ENCODE measurements at places on chromosomes 11 and 22.

DNA sequence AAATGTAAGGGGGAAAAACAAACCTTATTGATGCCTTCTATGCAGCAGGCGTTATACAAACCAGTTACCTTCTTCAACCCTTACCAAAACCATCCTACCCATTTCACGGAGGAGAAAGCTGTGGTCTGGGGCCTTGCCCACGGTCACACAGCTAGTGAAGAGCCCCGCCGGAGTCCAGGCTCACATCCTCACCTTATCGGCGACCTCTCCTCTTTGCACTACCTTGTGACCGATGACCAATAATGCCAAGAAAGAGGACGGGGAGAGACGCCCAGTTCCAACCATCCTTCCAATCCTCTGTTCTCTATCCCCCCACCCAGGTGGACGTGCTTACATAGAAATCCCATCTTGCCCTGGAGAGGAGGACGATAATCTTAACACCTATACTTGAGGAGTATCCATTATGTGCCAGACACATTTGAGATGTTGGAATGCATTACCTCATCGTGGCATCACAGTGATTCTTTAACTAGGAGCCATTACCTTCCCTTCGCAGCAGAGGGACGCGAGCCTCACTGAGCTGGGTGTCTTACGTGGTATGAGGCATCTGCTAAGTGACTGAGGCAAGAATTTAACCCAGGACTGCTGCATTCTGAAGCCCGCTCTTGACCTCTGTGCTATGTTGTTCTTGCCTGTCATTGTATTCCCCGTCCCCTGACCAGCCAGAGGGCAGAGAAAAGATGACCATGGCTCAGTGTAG lies 253.7 kb upstream of the B3GAT1 start:
- no peaks in the 10 kb centered on the region for H3K4me1 ChIP-seq
- H3K36me3 ChIP-seq, result no peaks in the 10 kb centered on the region
- DNase-seq, result no peak
- H3K4me3 ChIP-seq, result no peak overlapping the region
- H3K27me3 ChIP-seq, result no peaks in the 10 kb centered on the region
- H3K27ac ChIP-seq, result no peak overlapping the region

GRCh38 chr11:60952742-60953170 lies 780 bp upstream of the SLC15A3 start:
- no peaks in the 10 kb centered on the region for H3K27me3 ChIP-seq
- peak overlapping the region; percentile 41 for H3K4me3 ChIP-seq
- no peaks in the 10 kb centered on the region for H3K4me1 ChIP-seq
- peak overlapping the region; percentile 70 for H3K27ac ChIP-seq

GRCh38 chr11:75582895-75583717 lies 21.1 kb downstream of the SERPINH1 start:
- H3K36me3 ChIP-seq, result no peaks in the 10 kb centered on the region
- H3K4me1 ChIP-seq, result peaks cover 2% of the 10 kb centered on the region
- peak overlapping the region; percentile 76 for H3K27ac ChIP-seq
- H3K4me3 ChIP-seq, result peak overlapping the region; percentile 29

DNA sequence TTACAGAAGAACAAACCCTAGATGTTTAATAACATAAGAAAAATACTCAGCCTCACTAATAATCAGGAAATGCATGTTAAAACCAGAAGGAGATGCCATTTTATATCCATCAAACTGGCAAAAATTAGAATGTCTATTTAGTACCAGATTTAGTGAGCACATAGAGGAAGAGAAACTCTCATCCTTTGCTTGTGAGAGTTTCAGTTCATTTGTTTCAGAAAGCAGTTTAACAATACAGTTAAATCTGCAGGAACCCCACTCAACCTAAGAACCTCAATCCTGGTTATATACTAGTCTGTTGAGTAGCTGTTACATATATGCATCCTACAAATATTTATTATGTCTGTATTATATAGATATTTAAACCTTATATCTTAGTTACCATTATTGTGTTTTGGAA lies 172.6 kb downstream of the WNT11 start:
- no peak for DNase-seq
- no peaks in the 10 kb centered on the region for H3K4me1 ChIP-seq
- no peak overlapping the region for H3K4me3 ChIP-seq
- no peaks in the 10 kb centered on the region for H3K27me3 ChIP-seq
- no peak overlapping the region for H3K27ac ChIP-seq

DNA sequence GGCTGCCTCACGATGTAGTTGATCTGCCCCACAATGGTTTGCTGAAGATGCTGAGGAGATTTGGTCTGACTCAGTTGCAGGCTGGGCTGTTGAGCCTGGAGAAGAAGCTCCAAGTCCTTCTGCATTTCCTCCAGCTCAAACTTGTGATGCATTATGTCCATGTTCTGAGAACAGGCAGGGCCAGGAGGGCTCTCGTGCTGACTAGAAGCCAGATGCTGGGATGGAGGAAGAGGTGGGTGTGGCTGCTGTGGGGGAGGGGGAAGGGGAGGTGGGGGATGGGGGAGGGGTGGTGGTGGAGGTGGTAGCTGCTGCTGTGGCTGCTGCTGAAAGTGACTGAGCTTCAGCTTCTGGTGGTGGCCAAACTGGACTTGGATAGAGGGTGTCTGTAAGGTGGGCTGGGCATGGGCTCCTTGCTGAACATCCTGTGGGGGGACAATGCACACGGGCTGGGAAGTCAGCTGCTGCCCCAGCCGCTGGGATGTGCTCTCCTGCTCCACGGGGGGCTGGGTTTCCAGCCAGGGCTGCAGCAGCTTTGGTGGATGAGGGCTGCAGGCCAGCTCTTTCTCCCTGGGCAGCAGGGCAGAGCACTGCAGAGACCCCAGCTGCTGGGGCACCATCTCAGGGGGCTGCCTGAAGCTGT lies 42.1 kb downstream of the TRIM66 start:
- H3K27ac ChIP-seq, result no peak overlapping the region
- H3K27me3 ChIP-seq, result no peaks in the 10 kb centered on the region
- peaks cover 34% of the 10 kb centered on the region for H3K36me3 ChIP-seq
- H3K4me1 ChIP-seq, result no peaks in the 10 kb centered on the region
- no peak for DNase-seq

DNA sequence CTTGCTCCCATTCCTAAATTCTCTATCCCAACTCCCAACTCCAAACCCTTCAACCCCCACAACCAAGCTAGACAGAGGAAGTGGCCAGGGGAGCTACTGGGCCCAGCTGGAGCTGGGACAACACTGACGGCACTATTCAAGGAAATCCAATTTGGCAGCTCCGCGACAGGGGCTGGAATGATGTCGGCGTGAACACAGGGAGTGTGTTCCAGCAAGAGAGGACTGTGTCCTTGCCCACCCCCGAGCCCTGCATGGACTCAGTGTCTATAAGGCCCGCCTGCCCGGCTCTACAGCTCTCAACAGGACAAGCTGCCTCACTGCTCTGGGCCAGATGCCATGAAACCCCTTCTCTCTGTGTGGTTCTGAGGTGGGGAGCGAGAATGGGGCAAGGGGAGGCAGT lies 11.3 kb downstream of the PCSK7 start:
- no peak overlapping the region for H3K27ac ChIP-seq
- H3K36me3 ChIP-seq, result peaks cover 52% of the 10 kb centered on the region
- no peaks in the 10 kb centered on the region for H3K4me1 ChIP-seq
- DNase-seq, result no peak

DNA sequence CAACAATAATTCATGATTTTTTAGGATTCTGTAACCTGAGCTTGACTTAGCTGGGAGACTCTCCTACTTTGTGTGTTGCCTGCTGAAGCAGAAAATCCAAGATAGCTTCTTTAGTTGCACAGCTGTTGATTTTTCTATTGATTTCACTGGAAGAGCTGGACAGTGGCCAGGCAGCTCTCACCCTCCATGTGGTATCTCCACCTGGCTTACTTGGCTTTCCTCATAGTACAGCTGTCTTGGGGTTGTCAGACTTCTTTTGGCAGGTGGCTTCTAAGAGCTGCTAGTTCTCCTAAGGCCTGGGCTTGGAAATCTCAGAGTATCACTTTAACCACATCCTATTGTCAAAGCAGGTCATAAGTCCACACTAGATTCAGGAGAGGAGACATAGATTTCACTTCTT lies 130.8 kb upstream of the SPON1 start:
- no peak for DNase-seq
- H3K4me1 ChIP-seq, result no peaks in the 10 kb centered on the region
- H3K4me3 ChIP-seq, result no peak overlapping the region
- H3K36me3 ChIP-seq, result no peaks in the 10 kb centered on the region
- H3K27ac ChIP-seq, result no peak overlapping the region

- no peak for DNase-seq
- H3K27me3 ChIP-seq, result no peaks in the 10 kb centered on the region
- H3K27ac ChIP-seq, result no peak overlapping the region
- no peaks in the 10 kb centered on the region for H3K36me3 ChIP-seq
- no peak overlapping the region for H3K4me3 ChIP-seq
Measured at GRCh38 chr11:86746514-86746913, 53.8 kb upstream of the PRSS23 start.

DNA sequence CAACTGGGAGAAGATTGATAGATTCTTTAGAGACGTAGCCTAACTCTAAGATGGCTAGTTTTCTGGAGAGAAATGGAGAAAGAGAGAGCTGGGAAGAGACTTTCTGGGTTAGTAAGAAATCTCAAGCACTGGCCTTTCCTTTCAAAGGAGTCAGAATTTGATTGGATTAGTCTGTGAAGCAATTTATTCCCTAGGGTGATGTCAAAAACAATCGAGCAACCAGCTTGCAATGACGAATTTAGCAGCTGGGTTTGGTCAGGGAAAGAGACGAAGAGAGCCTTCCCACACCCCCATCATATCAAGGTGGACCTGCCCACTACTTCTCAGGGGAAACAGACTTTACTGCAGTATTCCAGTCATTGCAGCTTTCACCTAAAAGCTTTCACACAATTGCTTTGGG lies 10.8 kb downstream of the KRTAP5-6 start:
- H3K4me3 ChIP-seq, result no peak overlapping the region
- no peak overlapping the region for H3K27ac ChIP-seq

DNA sequence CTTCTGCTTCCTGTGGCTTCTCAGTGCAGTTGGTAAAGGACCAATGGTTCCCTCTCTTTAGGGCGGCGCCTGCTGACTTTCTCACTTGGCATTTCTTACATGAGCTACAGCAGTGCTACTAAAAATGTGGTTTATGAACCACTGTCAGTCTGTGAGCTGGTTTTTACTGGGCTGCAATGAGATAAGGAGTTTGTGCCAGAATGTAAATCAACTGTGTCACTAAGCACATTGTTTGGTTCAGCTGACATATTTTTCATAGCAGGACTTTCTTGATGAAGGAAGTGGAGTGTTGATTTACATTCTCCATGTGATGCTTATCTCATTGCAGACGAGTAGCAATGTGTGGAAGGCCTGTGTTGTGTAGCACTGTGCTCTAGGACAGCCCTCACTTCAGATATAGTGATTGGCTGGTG lies 463.3 kb downstream of the SOX6 start:
- no peaks in the 10 kb centered on the region for H3K36me3 ChIP-seq
- no peak overlapping the region for H3K4me3 ChIP-seq
- H3K4me1 ChIP-seq, result no peaks in the 10 kb centered on the region
- DNase-seq, result no peak

GRCh38 chr11:36751335-36751781 lies 153.3 kb upstream of the RAG2 start:
- no peaks in the 10 kb centered on the region for H3K4me1 ChIP-seq
- H3K27ac ChIP-seq, result no peak overlapping the region
- DNase-seq, result no peak
- no peak overlapping the region for H3K4me3 ChIP-seq
- no peaks in the 10 kb centered on the region for H3K36me3 ChIP-seq
- no peaks in the 10 kb centered on the region for H3K27me3 ChIP-seq

DNA sequence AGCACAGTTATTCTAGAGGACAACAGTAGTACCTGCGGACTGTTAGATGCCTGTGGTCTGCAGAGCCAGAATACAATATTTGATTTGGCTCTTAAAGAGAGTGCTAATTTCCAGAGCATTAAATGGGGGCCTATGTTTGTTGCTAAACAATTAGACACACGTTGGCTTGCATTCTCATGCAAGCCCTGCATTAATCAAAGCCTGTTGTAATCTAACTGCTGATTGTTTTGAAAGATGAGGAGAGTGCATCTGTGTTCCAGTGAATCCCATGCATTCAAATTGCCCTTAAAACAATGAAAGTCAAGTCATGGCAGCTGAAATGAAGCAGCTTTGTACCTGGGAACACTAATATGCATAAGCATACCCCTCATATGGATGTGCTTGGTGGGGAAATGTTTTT lies 419.4 kb downstream of the DYNC2H1 start:
- no peak for DNase-seq
- H3K4me1 ChIP-seq, result no peaks in the 10 kb centered on the region
- H3K27ac ChIP-seq, result no peak overlapping the region
- H3K36me3 ChIP-seq, result no peaks in the 10 kb centered on the region
- H3K4me3 ChIP-seq, result no peak overlapping the region

DNA sequence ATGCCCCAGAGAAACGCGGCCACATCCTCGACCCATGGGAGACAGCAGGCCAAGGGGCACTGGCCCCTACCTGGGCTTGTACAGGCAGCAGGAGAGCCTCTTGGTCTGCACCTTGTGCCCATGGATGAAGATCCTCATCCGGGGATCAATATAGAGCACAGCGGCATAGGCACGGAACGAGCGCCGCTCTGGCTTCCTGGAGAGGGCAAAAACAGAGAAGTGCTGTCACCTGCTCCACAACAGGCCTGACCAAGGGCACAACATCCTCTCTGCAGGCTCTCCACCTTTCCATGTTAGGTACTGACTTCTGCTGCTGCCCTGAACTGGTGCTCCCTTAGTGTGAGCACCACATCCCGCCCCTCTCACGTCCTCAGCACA lies 27.2 kb downstream of the MORC2 start:
- no peak overlapping the region for H3K4me3 ChIP-seq
- H3K4me1 ChIP-seq, result no peaks in the 10 kb centered on the region
- no peak for DNase-seq
- no peak overlapping the region for H3K27ac ChIP-seq

DNA sequence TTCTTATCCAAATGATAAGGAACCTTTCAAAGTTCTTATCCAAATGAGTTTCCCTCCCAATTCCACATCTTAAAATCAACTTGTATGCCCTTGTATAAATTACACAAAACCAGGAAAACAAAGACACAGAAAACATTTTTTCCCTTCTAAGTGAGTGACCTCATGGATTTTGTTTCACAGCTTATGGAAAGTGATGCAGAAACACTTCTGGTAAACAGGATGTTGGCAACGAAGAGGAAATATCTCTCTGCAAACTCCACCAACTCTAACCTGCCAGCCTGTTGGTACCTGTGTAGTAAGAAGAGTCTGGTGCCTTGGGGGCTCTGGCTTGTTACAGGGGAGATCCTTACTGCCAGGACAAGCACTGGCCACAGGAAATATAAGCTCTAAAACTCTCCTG lies 57.0 kb downstream of the CELSR1 start:
- no peaks in the 10 kb centered on the region for H3K4me1 ChIP-seq
- no peak overlapping the region for H3K4me3 ChIP-seq
- no peak overlapping the region for H3K27ac ChIP-seq
- H3K36me3 ChIP-seq, result no peaks in the 10 kb centered on the region
- H3K27me3 ChIP-seq, result no peaks in the 10 kb centered on the region

Data from right lobe of liver (tissue), 6 donors.